ENCODE measurements at places on chromosomes 4 and X.

- DNase-seq: no peak
Observed at GRCh38 chr4:160373911-160374310, 1271.0 kb downstream of the RAPGEF2 start.

GRCh38 chr4:32268863-32269262 lies 1548.7 kb downstream of the PCDH7 start:
- DNase-seq: no peak

DNA sequence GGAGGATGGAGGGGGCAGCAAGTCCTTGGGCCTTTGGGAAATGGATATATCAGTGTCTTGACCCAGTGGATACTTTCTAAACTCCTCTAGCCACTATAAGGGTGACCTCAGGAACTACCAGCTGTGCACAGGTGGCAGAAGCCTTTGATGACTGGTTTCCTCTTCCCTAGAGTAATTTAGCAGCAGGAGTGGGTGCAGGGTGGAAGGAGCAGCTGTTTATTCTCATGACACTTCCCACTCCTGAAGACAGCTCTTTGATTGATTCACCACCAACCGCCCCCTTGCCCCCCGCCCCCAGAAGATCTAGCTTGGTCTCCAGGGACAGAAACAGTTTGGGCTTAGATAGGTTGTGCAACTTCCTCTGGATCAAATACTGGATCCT lies 63.0 kb downstream of the GPC3 start:
- no peak for DNase-seq

- DNase-seq: no peak
Observed at GRCh38 chr4:4343038-4343437, 43.9 kb upstream of the NSG1 start.

GRCh38 chrX:40496728-40497127 lies 84.0 kb upstream of the ATP6AP2 start:
- no peak for DNase-seq
